ENCODE measurements at places on chromosomes 6 and 20.

- no peak for DNase-seq
Observed at GRCh38 chr20:52539891-52540290, 348.3 kb upstream of the ZFP64 start.

DNA sequence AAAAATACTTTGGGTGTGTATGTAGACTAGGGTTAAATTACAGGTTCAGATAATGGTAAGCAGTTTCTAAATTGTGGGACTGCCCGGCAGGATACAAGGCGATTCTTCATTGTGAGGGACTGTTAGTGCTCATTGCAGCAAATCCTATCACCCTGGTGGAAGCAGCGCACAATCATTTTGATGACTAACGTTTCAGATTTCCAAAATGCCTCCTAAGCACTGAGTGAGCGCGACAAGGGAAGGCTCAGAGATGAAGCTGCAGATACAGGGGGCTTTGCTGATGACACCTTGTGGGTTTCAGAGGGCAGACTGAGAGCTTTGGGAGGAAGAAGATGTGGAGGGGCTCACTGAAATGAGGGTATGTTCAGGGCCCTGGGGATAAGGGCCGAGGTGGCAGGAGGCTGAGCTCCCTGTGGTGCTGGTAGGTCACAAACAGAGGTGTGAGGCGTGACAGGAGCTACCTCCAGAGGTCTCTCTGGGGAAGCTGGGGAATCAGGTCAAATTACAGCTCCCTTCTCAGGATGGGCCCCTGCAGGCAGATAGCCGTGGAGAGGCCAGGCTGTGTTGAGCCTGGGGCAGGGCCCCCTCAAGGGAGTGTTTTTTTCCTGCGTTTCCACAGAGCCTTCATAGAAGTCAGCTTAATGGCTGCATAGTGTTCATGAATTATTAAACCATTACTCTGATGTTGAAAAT, 84.5 kb upstream of the FYN start:
- no peak for DNase-seq

DNA sequence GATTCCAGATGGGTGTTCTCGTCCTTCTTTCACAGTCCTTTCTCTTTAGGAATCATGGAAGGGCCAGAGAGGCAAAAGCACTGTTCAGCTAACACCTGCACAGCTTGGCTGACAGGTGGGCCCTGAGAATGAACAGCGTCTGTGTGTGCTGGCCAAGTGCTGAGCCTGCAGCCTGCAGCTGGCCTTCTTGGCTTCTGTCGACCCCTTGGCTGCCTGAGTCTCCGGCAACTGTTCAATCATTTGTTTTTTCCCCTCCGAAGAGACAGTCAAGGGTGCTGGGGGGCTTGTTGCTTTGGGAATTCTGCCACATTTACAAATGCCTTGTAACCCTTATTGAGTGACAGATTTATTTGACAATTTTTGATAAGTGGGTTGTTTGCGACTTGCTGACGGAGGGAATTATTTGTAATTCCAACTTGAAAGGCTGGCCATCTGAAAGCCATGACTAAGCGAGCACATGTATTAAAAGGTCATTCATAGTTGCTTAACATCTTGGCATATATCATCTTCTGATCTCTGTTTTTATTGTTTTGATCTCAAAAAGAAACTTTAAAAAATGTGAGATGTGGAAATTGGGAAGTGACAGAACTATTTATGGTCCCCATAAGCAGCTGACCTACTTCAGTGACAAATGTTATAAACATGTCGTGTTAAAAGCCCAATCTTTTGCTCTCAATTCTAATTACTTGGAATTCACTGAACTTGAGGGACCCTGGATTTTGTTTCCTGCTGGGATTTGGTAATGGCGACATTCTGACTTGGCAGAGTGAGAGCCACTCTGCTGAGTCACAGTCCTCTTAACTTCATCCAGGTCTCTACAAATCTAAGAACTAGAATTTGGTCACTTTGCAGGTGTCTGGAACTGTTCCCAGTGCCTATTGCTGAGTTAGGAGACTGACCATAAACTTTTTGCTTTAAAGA, 41.9 kb upstream of the FERMT1 start:
- no peak for DNase-seq

DNA sequence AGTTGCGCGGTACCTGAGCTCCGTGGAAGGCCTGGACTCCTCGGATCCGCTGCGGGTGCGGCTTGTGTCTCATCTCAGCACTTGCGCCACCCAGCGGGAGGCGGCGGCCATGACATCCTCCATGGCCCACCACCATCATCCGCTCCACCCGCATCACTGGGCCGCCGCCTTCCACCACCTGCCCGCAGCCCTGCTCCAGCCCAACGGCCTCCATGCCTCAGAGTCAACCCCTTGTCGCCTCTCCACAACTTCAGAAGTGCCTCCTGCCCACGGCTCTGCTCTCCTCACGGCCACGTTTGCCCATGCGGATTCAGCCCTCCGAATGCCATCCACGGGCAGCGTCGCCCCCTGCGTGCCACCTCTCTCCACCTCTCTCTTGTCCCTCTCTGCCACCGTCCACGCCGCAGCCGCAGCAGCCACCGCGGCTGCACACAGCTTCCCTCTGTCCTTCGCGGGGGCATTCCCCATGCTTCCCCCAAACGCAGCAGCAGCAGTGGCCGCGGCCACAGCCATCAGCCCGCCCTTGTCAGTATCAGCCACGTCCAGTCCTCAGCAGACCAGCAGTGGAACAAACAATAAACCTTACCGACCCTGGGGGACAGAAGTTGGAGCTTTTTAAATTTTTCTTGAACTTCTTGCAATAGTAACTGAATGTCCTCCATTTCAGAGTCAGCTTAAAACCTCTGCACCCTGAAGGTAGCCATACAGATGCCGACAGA, 9.9 kb downstream of the HEY2 start:
- DNase-seq: no peak

GRCh38 chr20:49245921-49246740, 26.9 kb downstream of the DDX27 start:
- DNase-seq: peak; percentile 45
